ENCODE measurements at places on chromosomes 12 and 14. TPM values are rescaled to one million over a fixed set of nuclear protein-coding genes. Genes with fewer than 3 reads are reported as not detected.

The SLC48A1 gene
- 23.2 TPM for total RNA-seq

The DBX2 gene
- 0.24 TPM for total RNA-seq

The MRPL42 gene
- 41.5 TPM for total RNA-seq

The A2M gene
- total RNA-seq, result 640 TPM

The EMP1 gene
- 129 TPM for total RNA-seq

The FOXA1 gene
- not detected for total RNA-seq

The MYH6 gene
- total RNA-seq, result 3,910 TPM

The PZP gene
- 0.30 TPM for total RNA-seq

The RNASE3 gene
- total RNA-seq, result not detected

The MUCL1 gene
- not detected for total RNA-seq

The LUM gene
- 54.9 TPM for total RNA-seq

The LYZ gene
- 49.2 TPM for total RNA-seq

The PMCH gene
- total RNA-seq, result not detected

The C12orf57 gene
- total RNA-seq, result 250 TPM

The SLC25A29 gene
- 18.6 TPM for total RNA-seq

The REM2 gene
- not detected for total RNA-seq

The AQP2 gene
- total RNA-seq, result not detected

The OR4L1 gene
- total RNA-seq, result not detected

The VWF gene
- total RNA-seq, result 244 TPM

The FAM186B gene
- 0.62 TPM for total RNA-seq

The KLHL33 gene
- total RNA-seq, result 0.62 TPM

The IFT81 gene
- 8.1 TPM for total RNA-seq

The MEG3 gene
- 34.8 TPM for total RNA-seq

The PSEN1 gene
- 23.5 TPM for total RNA-seq

The LAG3 gene
- total RNA-seq, result 0.24 TPM

The KRT74 gene
- total RNA-seq, result not detected

The CARMIL3 gene
- total RNA-seq, result 0.08 TPM

The SERPINA5 gene
- total RNA-seq, result 4.1 TPM

The TAC3 gene
- not detected for total RNA-seq

The DDN gene
- 0.49 TPM for total RNA-seq

Measured in Right ventricle myocardium inferior (tissue), 1 donor.